ENCODE measurements at places on chromosomes 7 and 10. TPM values are rescaled to one million over a fixed set of nuclear protein-coding genes. Genes with fewer than 3 reads are reported as not detected.

GRCh38 chr10:2476218-2476811 lies 591.0 kb upstream of the PFKP start:
- DNase-seq, result peak; percentile 65

Gene SFTPA2
- total RNA-seq, result not detected

DNA sequence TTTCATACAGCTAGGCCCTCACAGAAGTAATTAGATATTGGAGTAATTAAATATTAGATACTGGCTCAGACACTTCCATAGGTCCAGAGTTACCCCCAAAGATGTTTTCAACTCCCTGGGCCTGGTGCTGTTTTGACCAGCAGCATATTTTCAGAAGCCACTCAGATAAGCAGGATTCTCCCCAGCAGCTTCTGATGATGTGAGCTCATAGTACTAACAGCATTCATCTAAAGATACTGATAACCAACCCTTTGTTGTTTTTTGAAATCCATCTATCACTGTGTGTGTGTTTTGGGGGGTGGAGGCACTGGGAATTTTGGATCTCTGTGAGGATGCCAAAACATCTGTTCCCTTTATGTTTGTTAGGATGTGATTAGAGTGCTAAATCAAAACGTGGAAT lies 52.7 kb downstream of the VPS50 start:
- no peak for DNase-seq

DNA sequence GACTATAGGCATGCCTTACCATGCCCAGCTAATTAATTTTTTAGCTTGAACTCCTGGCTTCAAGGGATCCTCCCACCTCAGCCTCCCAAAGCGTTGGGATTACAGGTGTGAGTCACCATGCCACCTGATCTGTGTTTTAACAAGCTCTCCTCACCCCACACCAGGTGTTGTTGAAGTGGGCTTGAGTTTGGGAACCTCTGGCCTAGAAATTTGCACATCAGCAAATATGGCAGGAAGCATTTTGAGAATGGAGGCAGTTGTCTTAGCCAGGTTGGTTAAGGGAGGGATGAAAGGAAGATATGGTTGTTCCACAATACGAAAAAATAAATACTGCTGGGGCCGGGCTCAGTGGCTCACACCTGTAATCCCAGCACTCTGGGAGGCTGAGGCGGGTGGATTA lies 433.1 kb downstream of the TYW1 start:
- no peak for DNase-seq

GRCh38 chr7:22801912-22802311 lies 20.7 kb downstream of the TOMM7 start:
- DNase-seq, result no peak

GRCh38 chr7:36855330-36855729 lies 131.0 kb upstream of the AOAH start:
- no peak for DNase-seq

- DNase-seq, result no peak
Measured at GRCh38 chr7:126605056-126605455, 647.7 kb downstream of the GRM8 start.

Gene NEUROG3
- not detected for total RNA-seq

- DNase-seq, result no peak
Measured at GRCh38 chr10:50472914-50473313, 150.8 kb downstream of the SGMS1 start.

- DNase-seq, result no peak
Measured at GRCh38 chr10:46555366-46555712, 1.1 kb downstream of the GPRIN2 start.

DNA sequence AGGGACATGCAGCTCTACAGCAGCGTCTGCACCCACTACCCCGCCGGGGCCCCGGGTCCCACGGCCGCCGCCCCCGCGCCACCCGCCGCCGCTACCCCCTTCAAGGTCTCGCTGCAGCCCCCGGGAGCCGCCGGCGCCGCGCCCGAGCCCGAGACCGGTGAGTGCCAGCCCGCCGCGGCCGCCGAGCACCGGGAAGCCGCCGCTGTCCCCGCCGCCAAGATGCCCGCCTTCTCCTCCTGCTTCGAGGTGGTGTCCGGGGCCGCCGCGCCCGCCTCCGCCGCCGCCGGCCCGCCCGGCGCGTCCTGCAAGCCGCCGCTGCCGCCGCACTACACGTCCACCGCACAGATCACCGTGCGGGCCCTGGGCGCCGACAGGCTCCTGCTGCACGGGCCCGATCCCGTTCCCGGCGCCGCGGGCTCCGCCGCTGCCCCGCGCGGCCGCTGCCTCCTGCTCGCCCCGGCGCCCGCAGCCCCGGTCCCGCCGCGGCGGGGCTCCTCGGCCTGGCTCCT lies 631 bp downstream of the OTUD1 start:
- DNase-seq, result no peak

Gene STARD3NL
- 163 TPM for total RNA-seq

Gene CCDC136
- 5.3 TPM for total RNA-seq

Gene ZNF92
- total RNA-seq, result 14.5 TPM

Gene NPFFR1
- not detected for total RNA-seq

Gene ZNF273
- total RNA-seq, result 18.0 TPM

GRCh38 chr7:85341973-85342372 lies 155.1 kb upstream of the SEMA3D start:
- no peak for DNase-seq
